ENCODE measurements at places on chromosomes 12 and 14.
A peak's percentile ranks its signal among the peaks of the same experiment; 100 is the strongest.

DNA sequence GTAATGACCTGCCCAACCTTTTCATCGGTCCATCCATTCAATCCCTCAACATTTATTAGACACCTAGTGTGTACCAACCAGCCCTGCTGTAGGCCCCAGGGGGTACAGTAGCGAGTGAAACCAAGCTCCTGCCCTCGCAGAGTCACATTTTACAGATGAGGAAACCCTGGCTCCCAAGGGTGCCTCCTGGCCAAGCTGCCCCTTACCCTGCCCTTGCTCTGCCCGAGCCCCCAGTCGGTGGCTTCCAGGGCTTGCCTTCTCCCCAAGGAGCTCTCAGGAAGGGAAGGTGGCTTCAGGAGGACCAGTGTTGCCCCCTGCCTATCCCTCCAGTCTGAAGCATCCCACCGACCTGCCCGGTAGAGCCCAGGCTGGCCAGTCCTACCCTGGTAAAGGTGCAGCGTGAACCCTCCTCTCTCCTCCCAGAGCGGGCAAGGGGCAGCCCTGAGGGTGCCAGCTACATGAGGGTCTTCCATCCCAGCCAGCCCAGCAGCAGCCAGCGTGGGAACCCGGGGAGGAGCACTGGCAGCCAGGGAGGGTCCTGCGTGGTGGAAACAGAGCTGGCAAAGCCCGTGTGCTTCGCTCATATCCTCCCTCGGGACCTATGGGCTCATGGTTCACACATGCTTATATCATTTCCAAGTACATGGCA is 670 bp upstream of the BEGAIN start:
- ATAC-seq, result no peak

DNA sequence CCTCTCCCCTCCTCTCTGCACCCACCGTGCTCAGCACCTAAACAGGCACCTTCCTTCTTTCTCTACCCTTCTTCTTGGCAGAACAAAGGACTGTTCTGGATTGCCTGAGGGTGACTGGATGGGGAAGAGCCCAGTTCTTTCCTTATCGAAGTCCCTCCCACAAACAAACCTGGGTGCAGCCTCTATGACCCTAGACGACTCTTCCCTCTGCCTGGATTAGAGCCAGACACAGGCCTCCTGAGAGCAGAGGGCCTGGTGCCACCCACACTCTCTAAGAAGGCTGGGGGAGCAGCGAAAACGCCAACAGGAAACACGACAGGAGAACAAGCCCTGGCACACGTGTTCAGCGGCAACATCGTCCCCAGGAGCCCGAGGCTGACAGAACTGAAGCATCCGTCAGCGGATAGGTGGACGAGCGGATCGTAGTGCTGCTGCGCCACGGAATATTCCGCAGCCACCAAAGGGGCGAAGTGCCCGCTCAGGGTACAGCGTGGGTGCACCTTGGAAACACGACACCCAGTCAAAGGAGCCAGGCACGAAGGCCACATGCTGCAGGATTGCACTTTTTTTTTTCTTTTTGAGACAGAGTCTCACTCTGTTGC is 38.0 kb downstream of the RIMBP2 start:
- ATAC-seq, result no peak

- no peak for ATAC-seq
Measured at GRCh38 chr12:51947246-51947996, 4.1 kb upstream of the ACVR1B start.

DNA sequence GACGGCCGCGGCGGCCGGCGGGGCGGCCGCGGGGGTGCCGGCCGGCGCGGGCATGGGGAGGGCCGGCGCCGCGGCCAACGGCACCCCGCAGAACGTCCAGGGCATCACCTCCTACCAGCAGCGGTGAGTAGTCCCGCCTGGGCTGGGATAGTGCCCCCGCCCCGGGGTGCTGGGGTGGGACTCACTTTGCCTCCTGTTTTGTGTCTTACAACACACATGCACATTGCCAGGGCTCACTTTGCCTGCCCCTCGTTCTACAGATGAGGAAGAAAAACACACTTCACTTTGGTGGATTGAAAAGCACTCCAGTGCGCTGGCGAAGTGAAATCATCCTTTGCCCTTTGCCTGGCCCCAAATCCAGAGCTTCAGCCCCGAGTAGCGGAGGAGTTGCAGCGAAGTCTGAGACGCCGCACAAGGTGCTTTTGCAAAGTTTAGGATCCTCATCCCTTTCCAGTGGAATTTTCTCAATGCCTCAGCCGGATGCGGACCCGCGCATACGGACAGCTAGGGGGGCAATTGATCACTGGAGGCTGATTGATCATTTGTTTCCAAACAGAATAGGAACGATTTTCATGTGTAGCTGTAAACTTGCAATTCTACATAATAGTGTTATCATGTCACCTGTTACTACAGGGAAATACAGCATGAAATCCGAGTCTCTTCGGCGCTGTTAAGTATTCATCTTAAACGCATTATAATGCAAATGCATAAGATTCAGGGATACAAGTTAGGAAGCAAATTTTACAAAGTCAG is 3.6 kb upstream of the NPAS3 start:
- ATAC-seq, result no peak

DNA sequence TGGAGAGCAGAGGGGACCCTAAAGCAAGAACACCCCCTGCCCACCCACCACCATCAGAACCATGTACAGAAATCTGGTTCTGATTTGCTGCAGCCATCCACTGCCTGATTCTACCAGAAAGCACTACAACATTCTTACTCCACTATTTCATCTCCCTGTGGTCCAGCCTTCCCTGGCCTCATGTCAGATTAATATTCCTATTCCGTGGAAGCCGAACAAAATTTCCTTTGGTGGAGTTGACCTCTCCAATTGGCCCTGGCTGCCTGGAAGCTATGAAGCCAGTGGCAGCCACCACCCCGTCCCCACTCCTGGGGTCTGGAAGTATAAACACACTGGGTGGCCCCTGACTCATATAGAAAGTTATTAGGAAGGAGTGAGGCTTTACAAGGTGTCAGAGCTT is 60.2 kb downstream of the ANO2 start:
- no peak for ATAC-seq

DNA sequence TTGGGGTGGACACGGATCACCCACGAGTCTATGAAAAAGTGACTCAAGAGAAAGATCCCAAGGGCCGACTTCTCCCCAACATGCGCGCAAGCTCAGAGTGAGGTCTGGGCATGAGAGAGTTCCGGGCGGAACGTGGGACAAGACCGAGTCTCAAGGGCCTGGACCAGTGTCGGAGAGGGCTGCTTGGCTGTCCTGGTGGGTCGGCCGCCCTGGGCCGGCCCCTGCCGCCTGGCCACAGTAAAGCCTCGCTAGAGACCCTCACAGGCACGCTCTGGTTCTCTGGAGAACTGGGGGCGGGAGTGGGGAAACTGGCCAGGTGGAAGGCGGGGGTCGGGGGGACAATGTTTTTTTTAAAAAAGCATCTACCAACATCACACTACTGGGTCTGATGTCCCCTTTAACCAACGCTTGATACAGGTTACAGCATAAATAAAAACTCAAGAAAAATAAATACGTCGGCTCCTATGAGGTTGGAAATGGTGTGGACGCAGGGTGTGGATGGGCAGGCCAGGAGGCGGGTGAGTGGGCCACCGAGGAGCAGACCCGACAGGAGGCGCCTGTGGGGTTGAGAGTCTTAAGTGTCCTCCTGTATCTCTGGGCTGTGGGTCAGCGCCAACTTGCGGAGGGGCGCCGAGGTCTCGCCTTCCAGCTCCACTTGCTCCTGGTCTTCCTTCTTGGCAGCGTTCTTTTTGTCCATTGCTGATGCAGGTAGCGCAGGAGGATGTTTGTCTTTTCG is 74.7 kb downstream of the KLHL28 start:
- ATAC-seq, result no peak

DNA sequence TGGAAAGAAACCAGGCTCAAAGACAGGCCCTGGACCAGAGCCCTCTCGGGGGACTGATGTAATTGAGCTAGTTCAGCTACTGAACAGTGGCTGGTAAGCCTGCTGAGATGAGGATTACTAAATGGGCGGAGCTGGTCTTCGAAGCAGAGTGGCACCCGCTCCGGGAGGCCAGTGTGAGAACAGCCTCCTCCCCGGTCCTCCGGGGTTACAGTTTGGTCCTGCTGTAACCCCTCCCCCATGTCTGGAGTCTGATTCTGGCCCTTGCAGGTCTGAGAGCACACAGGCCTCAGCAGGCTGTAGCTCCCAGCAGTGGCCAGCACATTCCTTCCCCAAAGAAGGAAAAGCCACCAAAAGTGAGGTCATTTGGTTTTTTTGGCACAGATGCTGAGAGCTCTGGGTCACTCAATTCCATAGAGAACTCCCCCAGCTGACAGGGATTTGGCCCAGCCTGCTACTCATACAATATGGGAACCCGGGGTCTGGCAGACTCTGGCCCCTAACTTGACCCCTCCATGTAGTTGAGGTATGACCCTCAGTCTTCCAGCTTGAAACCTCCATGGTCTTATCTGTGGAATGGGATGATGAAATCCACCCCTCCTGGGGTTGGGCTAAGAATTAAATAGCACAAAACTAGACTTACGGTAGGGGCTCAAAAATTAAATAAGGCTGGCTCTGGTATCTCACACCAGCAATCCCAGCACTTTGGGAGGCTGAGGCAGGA is 39.0 kb downstream of the ACTN1 start:
- peak; percentile 61 for ATAC-seq

DNA sequence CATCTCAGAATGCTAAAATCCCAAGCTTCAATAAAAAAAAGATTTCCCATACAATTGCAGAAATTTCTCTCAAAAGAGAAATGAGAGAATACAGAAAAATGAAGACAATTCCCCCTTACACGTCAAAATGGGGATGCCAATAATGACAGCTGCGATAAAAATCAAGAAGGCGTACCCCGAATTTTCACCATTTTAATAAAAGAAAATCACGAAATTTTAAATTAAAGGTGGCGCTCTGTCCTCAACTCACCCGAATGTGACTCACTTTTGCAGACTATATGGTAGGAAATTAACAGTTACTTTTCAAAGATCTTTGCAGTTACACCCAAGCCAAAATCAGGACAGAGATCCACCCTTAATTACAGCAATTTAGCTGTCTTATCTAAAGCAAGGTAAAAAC is 2.1 kb downstream of the ATP2B1 start:
- no peak for ATAC-seq

DNA sequence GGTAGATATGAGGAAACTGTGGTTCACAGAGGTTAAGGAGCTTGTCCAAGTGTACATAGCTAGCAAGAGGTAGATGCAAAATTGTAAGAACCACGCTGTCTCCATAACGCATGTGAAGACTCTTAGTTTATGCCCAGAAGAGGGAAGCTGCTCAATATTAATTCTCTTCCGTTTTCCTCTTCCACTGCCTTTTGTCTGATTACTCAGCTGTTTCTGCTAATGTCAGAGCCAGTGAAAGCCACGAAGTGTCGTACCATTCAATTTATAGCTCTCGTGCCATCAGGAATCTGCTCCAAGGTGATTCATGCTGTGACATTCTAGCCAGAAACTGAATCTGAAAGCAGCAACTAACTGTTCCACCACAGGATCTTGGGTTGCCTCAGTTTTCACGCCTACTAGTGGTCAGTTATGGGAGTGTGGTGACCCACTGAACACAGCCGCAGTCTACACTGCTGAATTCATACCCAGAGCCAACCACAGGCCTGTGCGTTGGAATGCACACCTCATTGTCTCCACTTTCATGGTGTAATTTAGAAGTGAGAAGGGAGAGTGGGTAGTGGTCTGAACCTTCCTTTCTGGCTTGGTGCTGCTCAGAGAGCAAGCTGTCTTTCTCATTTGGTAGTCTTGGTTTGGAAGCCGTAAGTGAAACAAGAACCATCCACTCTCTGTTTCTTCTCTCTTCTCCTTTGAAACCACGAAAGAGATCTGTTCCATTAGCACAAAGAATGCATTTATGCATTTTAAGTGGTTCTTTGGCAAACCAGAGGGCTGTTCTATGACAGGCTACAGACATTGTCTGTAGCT is 74.2 kb upstream of the NAP1L1 start:
- peak; percentile 100 for ATAC-seq

DNA sequence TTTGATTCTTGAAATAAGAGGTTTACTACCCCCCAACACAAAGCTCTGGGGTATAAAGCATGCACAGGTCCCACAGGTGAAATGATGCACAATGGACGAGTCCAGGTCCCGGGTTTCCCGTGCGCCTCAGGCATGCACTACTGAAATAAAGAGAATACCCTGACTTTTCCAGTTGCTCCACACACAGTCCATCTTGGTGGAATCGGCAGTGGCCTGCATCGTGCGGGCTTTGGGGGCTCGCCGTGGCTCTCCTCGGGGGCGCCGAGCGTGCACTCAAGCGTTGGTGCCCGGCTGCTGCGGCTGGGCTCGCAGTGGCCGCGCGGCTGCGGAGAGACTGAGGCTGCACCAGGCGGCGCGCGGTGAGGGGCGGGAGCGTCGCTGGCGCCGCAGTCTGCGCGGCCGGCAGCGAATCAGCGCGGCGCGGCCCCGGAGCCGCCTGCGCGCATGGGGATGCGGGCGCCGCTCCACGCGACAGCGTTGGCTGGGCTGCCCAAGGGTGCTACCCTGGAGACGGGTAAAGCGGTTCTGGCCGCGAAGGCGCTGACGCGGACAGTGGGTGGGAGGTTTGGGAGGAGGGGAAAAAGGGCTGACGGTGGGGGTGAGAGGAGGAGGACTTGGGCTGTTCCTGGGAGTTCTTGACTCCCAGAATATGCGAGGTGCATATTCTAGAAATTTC is 53.8 kb upstream of the CCDC175 start:
- peak; percentile 86 for ATAC-seq

DNA sequence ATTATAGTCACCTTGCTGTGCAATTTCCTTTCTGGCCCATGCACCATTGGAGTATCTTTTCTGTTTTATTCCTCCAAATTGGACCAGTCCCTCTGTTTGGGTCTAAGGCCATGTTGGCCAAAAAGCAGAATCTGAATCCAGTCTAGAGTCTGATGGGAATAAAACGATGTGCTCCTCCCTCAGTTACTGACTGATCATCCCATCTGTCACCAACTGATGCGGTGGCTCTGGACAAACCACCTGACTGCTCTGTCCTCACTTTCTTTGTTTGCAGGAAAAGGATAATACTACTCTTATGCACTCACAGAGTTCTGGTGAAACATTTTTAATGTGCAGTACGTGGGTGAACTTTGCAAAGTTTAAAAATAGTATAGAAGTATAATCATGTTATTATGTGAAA is 120.2 kb upstream of the HIF1A start:
- ATAC-seq, result no peak

- ATAC-seq, result no peak
Measured at GRCh38 chr14:104239861-104240301, 101.5 kb downstream of the KIF26A start.

- ATAC-seq, result no peak
Measured at GRCh38 chr12:76275511-76276093, 72.6 kb downstream of the BBS10 start.

DNA sequence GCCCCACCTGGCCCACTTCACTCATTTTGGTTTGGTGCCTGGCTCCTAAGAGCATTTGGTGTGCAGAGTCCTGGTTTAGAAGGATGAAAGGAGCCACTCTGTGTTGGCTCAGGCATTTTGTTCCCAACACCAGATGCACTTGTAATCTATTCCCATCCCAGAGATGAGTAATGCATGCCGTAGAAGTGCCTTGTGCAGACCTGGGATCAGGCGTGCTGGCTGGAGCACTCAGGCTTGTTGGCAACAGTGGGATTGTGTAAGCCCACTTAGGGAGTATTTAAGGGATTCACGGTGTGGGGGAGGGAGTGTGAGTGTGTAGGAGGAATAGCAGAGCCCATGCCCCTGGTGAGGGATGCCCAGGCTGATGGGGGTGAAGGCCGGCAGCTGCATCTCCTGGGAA is 501.5 kb upstream of the TBX3 start:
- no peak for ATAC-seq
